ENCODE measurements at places on chromosomes 1 and 21.

DNA sequence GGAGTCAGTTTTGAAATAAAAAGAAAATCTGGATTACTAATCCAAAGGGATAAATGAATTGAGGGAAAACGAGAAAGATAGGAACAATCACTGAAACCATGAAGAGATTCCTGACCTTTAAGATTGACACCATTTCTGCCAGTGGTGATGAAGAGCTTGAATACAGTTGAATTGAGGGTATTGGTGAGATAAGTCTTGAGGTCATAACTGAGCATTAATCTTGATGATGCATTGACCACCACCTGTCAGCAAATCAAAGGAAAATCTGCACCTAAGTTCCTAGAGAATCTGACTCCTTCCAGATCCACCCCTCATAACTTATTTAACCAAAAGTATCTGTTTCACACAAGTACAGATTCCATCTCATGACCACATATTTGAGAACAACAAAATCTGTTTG is 21.6 kb downstream of the RPS27 start:
- no peak for DNase-seq

DNA sequence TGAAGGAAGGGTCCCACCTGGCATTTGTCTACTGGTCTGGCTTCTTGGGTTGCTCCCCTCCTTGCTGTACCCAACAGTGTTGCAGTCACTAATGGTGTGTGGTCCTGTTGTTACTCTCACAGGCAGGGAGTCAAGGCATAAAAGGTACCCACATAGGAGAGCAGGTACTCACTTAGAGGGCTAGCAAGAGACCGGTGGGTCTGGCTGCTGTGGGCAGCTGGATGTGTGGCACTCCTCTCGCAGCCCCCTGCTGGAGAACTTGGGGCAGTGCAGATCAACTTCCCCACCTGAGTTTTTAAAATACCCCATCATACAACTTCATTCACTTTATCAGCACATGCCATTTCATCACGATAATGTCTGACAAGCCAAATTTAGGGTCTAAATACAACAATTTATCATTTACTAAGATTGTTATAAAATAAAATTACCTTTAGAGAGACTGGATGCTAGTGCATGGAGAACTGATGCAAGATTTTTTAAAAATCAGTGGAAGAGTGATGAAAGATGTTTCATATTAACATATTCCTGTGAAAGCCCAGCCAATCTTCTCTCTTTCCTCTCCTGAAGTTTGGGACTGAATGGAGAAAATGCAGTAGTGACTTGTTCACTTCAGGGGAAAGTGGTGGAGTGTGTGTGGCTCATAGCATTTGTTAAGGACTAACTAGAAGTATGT is 42.8 kb downstream of the ACP6 start:
- peak; percentile 68 for DNase-seq

DNA sequence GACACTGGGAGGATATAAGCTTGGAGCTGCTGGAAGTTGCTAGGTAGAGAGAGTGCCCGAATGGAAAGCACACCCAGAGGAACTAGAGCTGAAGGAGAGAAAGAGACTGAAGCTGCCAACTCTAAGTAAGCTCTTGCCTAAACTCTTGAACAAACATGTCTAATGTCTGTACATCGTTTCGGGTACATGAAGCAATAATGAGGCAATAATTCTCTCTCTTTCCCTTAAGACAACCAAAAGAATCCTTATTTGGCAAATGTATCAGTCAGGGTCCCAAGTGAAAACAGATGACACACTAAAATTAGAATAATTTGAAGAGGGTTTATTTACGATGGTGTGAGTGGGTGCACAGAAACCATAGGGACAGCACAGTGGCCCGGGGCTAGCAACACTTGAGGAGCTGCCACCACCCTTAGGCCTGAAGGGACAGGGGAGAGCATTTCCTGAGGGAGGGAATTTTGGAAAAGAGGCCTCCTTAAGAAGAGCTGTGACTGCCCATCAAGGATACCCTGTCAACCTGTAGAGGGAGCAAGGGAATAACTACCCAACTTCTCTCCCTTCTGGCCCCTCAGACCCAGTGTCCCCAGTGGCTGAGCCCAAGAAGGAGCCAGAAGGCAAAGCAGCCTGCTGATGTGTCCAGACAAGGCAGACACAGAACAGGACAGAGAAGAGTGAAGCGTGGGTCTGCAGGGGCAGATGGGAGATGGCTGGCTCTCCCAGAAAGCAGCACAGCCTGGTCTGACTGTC is 36.1 kb upstream of the KHDRBS1 start:
- no peak for DNase-seq

DNA sequence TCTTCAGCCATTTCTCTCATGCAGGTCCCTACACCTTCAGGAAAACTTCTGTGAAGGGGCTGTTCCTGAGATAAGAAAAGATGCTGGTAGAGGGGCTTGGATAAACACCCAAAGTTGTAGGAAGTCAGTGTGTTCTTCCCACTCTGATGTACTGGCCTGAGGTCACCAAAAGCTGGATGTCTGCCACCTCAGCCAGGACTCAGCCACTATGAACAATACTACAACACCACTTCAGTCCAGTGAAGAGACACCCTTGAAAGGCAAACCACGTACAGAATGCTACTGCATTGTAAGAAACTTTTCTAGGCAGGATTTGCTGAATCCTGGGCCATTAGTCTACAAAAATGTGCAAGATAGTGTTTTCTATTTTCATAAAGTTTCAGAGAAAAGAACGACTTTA is 2.4 kb downstream of the PTPN14 start:
- no peak for DNase-seq

- no peak for DNase-seq
These were observed 30.5 kb upstream of the ZBTB8A start for GRCh38 chr1:32508761-32509160.

All from activated CD8-positive, alpha-beta T cell treated with anti-CD3 and anti-CD28 coated beads, Interleukin-2, amount 10 ng/mL, durations not matched to agents 7 days and 5 days (primary cell).